ENCODE measurements at places on chromosomes 7 and 10.

DNA sequence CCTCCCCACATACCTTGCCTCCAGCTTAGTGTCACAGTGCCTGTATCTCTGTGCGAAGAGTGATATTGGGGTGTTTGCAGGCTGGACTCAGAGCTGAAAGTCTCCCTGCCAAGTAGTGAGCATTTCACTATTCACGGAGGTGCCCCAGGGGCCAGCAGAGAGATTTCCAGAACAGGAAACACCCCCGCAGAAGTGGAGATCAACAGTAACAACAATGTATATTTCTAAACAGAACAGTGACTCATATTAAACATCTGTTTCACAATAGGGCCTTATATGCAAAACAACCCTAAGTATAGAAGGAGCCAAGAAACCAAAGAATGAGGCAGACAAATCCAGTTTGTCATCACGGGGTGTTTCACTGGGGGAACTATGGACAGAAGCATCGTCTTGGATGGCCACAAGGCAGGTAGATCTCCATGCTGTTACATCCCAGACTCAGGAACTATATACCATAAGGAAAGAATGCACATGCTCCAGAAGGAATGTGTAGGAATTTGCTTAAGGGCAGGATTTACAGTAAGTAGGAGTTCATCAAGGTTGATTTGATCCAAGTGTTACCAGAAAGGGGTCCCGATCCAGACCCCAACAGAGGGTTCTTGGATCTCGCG is 29.3 kb upstream of the CCL24 start:
- DNase-seq: no peak

DNA sequence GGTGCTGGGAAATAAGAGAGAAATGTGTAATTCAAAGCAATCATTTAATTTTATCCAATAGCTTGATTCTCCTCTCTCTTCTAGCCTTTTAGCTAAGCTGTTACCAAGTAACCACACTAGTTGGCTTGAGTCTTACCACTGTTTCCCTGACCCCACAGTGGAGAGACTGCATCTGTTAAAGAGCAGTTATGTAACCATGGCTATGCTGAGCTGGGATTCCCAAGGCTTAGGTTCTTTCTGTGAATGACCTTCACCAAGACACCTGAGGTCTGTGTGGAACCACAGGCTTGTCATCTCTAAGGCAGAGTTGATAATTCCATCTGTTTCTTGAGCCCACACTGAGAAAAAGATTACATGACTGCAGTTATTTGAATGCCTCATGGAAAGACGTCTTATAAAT is 47.7 kb upstream of the ATRNL1 start:
- DNase-seq: no peak

DNA sequence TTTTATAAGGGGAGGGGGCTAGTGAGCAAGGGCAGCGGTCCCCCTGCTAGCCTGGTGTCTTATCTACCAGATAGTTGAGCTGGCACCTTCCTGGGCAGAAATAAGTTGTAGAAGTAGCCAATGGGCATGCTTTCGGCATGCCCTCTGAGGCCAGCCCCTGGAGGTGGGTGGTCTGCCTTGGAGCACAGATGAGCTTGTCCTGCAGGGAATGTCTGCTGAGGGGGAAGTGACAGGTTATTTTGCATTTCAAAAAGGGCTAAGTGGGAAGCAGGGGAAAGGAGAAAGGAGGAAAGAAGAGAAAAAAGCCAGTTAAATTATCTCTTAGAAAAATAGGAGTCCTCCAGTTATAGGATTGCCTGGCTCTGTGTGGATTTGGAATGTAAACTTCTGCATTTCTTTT is 88.9 kb downstream of the GPR26 start:
- no peak for DNase-seq

- no peak for DNase-seq
Measured at GRCh38 chr7:20561466-20561865, 54.0 kb upstream of the ABCB5 start.

GRCh38 chr10:13848520-13849445 is 262.0 kb downstream of the PRPF18 start:
- no peak for DNase-seq

GRCh38 chr7:23471106-23471859 is 992 bp upstream of the IGF2BP3 start:
- no peak for DNase-seq

- DNase-seq: no peak
Measured at GRCh38 chr7:22387583-22387982, 30.6 kb upstream of the RAPGEF5 start.

GRCh38 chr10:116331815-116332214 is 7.6 kb downstream of the CCDC172 start:
- no peak for DNase-seq

- no peak for DNase-seq
Measured at GRCh38 chr7:123327661-123328060, 127.9 kb upstream of the SLC13A1 start.

DNA sequence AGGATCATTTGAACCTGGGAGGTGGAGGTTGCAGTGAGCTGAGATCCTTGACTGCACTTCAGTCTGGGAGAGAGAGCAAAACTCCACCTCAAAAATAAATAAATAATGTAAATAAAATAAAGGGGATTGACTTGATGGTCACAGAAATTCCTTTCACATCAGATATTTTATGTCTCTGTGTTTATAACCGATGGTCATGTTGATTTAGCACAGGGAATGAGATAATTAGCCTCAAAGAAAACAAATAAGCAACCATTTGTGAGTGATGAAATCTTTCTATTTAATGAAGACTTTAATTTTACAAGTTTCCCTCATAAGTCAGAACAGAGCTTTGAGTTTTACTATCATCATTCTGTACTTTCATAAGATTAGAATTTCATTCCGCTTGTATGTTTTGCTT is 64.8 kb upstream of the NUPR2 start:
- DNase-seq: no peak

DNA sequence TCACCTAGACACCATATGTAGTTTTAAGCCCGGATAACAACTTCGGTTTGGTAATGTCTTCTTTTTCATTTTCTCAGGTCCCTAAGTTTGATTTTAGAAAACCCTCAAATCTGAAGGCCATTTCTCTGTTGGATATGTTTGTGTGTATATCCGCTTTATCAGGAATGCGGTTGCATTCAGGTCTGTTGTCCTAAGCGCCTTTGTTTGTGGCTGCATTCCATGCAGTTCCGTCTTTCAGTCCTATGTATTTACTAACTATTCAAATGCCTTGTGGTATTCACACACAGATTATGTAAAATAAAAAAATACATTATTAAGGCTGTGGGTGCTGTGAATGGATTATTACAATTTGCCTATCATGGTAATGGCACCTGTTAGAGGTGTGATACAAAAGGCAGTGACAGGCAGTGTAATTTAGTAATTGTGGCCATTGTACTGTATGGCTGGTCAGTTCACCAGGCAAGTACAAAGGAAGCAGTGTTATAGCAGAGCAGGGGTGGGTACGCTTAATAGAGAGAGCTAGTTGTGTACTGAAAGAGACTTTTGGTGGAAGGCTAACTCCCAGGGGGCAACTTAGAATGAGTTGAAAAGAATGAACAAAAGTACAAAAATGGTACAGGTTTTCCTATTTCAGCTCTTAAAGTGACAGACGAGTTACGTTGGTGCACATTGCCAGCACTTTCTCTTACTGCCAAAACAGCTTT is 136.4 kb downstream of the VTI1A start:
- no peak for DNase-seq

DNA sequence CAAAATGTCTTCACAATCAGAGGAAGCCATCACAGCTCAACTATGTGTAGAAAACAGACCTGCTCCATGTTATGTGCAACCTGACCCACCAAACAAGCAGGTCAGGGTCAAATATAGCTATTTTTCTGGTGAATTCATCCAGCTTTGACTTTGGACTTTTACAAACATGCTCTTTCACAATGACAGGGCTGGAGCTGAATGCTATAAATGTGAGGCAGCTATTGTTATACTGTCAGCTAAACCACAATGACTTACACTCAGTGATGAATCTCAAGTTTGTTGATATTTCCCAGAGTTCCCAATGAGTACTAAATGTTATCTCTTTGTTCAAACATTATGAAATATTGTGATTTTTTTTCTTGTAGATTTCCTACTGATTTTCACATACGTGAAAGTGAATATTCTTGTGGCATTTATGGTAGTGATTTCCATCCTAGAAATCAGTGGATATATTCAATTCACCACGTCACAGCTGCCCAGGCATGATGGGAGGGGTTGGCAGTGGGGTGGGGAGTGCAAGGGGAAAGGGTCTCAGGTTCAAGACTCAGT is 2.5 kb upstream of the ITIH2 start:
- no peak for DNase-seq

GRCh38 chr7:1291845-1292765 is 59.4 kb downstream of the UNCX start:
- DNase-seq: no peak

GRCh38 chr7:144720149-144720548 is 115.7 kb downstream of the TPK1 start:
- no peak for DNase-seq

DNA sequence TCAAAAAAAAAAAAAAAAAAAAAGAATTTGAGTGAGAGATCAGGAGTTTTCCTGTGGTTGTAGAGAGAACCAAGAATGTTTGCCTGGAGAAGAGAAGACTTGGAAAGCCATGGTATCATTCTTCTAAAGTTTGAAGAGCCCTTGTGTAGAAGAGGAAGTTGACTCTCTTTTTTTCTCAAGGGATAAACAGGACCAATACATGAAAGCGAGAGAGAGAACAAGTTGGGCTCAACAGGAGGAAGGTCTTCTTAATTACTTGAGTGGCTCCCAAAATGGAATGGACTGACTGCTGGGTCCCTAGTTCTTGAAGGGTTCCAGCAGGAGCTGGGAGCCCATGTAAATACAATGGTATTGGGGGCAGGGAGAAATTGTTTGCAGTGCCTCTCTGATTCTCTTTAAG is 173.3 kb upstream of the ADO start:
- no peak for DNase-seq

- no peak for DNase-seq
Measured at GRCh38 chr10:59335497-59335896, 26.9 kb downstream of the FAM13C start.

- DNase-seq: no peak
Measured at GRCh38 chr7:10934292-10934691, 39.4 kb upstream of the PHF14 start.

- DNase-seq: no peak
Measured at GRCh38 chr7:112596260-112596659, 115.5 kb downstream of the LSMEM1 start.

Measured in activated naive CD4-positive, alpha-beta T cell (primary cell).